ENCODE measurements at places on chromosomes 16 and 17.

GRCh38 chr17:42809250-42809649 is 10.6 kb downstream of the CNTD1 start:
- no peak for DNase-seq

GRCh38 chr16:84650062-84650991 is 2.0 kb downstream of the KLHL36 start:
- DNase-seq: no peak

DNA sequence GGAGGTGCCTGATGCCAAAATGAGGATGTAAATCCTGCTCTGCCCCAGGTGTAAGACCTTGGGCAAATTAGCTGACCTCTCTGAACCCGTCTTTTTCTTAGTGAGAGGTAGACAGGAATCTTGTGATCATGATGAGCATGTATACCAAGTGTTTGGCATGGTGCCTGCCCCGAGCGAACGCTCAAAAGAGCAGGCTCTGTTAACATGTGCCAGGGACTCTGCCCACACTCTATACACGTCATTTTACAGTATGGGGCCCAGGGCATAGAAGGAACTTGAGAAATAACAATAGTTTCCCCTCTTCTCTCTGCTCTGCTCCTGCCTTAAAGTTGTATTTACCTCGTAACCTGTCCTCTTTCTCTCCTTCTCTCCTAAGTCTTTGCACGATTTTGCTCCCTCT is 9.3 kb upstream of the MAF start:
- peak; percentile 40 for DNase-seq

DNA sequence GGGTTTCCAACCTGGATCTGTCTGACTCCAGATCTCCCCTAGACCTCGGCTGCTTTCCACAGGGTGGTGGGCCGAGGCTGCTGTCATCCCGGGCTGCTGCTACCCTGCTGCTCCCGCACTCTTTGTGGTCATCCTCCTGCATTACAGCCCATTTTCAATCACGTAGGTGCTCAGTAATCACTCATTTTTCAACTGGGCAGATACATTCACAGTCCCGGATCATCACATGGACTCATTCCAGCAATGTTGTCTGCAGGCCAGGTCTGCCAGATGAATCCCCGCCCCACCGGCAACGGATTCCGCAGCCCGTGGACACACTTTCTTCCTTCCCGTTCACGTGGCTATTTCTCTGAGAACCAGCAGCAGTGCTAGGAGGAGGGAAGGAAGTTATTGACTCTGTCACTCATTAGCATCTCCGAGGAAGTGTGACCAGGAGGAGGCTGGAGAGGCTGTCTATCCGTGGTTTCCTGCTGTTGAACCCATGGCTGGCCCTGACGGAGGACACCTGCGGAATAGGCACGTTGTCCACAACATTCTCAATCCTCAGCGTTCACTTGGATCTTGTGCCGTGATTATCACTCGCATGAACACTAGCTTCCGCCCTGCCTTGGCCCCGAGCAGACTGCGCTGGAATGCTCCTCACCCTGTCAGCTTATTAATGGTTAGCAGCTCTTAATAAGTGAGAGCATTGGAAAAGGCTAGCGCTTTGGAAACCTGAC is 14.7 kb upstream of the ZCCHC14 start:
- no peak for DNase-seq

DNA sequence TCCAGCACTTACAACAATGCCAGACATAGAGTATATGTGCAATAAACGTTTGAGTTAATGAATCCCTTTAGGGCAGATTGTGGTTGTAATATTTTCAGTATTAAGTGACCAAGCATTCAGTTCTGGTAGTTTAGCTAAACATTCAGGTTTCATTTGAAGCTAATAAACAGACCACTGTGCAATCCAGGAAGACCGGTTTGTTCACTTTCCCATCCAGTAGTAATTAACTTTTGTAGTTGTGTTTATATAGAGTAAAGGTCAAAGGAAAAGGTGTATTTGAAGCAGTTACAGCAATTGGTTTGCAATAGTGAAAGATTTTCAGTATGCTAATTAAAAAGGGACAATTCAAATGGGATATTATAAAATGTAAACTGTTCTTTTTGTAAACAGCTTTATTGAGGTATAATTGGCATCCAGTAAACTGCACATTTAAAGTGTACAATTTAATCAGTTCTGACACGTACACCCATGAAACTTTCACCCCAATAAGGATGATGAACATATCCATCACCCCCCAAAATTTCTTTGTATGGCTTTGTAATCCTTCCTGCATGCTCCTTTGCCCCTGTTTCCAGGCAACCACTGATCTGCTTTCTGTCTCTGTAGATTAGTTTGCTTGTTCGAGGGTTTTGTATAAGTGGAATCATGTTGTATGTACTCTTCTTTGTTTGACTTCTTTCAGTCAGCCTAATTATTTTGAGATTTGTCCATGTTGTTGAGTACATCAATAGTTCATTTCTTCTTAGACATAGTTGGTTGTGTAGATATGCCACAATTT is 26.3 kb downstream of the MRTFB start:
- DNase-seq: no peak

GRCh38 chr17:17752089-17752820 is 71.0 kb downstream of the RAI1 start:
- peak; percentile 98 for DNase-seq

Data from suppressor macrophage treated with lipopolysaccharide for 4 hours (primary cell).